ENCODE measurements at places on chromosomes 5 and 9.

DNA sequence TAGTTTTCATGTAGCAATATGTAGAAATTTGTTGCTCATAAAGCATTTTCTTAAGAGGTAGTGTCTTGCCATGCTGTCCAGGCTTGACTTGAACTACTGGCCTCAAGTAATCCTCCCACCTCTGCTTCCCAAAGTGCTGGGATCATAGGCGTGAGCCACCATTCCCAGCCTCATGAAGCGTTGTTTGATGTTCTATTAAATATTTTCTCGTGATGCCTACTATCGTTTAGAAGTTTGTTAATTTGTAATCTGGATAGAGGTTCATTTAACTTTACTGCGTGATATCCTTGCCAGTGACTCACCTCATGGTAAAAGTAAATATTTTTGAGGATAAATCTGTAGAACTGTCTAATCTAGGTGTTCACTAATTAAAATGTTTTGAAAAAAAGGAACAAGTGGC lies 82.6 kb downstream of the VCAN start:
- no peak for DNase-seq

- no peak for DNase-seq
Measured at GRCh38 chr5:62631909-62632580, 53.4 kb downstream of the LRRC70 start.

DNA sequence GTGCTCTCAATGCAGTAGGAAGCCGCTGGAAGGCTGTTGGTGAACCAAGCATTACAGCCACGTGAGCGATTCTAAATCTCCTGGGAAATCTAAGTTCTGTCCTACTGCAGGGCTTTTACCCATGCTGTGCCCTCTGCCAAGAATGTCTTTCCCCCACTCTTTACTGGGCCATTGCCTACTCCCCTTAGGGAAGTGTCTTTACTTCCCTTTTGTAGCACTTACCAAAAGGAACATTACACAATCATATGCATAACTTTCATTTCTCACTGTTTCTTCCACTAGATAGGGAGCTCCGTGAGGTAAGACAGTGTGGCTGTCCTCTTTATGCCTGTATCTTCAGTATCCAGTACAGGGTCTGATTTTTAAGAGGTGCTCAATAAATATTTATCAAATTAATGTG lies 241.7 kb upstream of the NR4A3 start:
- DNase-seq = no peak

GRCh38 chr9:5800969-5801738 lies 31.8 kb downstream of the ERMP1 start:
- no peak for DNase-seq

DNA sequence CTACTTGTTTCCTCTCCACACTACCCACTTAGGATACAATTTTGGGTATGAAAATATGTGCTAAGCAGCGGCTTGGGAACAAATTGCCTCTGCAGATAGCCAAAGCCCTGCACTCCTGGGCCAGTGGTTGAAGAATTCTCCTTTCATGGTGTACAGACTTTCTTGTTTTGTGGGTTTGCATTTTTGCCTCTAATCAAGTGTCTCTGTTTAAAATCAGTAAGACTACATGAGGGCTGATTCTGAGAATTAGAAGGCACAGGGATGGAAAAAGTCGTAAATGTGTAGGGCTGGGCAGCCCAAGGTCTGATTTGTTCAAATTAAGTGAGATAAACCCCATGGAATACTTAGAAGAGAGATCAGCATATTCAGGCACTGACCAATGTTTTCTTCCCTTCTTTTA lies 103.7 kb upstream of the CD180 start:
- DNase-seq = no peak

All from stimulated activated CD4-positive, alpha-beta T cell treated with anti-CD3 and anti-CD28 coated beads, Interleukin-1b, Interleukin-23, amount 100 ng/mL, for 24 hours (primary cell).